ENCODE measurements at places on chromosomes 13 and 19.
A peak's percentile ranks its signal among the peaks of the same experiment; 100 is the strongest.

GRCh38 chr19:57465680-57466381 is 8.9 kb upstream of the VN1R1 start:
- peak; percentile 32 for DNase-seq

DNA sequence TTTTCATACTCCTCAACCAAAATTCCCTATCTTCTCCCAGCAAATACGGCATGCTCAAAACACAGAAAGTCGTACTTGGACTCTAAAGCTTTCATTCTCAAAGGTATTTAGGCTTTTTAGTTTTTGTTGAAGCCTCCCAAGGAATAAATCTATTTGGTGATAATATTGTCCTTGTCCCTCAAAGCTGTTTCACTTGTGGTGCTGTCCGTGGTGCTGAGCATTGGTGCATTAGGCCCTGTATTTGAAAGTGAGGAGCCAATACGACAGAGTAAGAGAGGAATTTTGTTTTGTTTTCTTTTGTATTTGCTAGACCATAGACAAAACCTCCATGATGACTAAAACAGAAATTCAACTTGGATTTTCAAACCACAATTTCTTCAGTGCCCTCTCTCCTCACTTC is 3.2 kb upstream of the LGALS13 start:
- DNase-seq = peak; percentile 77

GRCh38 chr19:44808463-44809371 is at the start of gene BCAM:
TSS of gene BCAM (plus strand) at chr19:44809103. CDS start at chr19:44809125, 22 bp downstream.
- peak; percentile 91 for DNase-seq

DNA sequence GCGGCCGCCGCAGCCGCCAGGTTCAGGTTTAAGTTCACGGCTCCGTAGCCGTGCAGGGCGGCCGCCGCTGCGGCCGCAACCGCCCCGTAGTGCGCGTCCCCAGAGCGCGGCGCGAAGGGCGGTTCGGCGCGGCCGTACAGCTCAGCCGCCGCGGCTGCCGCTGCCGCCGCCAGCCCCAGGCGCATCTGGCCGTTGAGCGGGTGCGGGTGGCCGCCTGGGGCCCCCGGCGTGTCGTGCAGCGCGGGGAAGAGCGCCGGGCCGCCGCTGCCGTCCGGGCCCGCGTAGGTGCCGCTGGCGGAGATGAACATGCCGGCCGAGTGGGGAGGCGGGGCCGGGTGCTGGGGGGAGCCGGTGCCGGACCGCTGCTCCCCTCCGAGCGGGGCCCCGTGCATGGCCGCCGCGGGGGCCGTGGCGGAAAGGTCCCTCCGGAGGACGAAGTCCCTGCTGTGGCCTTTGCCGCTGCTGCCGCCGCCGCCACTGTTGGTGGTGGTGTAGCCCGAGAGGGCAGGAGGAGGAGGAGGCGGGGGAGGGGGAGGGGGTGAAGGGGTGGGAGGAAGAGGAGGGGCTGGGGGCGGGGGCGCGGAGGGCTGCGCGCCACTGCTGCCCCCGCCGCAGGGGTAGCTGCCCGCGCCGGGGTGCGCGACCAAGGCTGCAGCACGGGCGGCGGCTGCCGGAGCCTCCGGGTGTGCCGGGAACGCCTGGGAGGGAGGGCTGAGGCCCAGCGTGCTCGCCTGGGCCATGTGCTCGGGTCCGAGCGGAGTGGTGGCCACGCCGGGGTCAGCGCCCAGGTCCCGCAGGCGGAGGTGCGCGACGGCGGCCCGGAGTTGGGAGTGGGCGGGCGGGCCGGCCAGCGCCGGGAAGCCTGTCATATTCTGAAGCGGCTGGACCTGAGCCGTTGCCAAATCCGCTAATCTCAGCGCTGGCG is 654 bp downstream of the ZIC5 start:
- DNase-seq = peak; percentile 87

GRCh38 chr13:100809856-100810255 is 135.3 kb upstream of the TMTC4 start:
- DNase-seq = no peak

DNA sequence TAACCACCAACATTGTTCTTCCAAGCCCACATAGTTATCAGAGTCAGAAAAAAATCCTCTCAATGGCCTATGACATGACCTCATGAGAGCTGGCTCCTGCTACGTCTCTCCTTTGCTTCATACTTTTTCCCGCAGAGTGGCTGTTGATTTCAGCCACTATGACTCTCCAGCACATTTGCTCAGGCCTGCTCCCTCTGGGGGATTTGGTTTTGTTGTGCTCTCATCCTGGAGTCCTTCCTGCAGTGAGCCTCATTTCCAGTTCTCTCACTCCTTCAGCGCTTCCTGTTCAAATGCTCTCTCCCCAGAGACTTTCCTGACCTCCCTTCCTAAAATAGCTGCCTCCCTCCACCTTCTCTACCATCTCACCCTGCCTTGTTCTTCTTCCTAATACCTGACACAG is 72.0 kb upstream of the USP29 start:
- DNase-seq = no peak

DNA sequence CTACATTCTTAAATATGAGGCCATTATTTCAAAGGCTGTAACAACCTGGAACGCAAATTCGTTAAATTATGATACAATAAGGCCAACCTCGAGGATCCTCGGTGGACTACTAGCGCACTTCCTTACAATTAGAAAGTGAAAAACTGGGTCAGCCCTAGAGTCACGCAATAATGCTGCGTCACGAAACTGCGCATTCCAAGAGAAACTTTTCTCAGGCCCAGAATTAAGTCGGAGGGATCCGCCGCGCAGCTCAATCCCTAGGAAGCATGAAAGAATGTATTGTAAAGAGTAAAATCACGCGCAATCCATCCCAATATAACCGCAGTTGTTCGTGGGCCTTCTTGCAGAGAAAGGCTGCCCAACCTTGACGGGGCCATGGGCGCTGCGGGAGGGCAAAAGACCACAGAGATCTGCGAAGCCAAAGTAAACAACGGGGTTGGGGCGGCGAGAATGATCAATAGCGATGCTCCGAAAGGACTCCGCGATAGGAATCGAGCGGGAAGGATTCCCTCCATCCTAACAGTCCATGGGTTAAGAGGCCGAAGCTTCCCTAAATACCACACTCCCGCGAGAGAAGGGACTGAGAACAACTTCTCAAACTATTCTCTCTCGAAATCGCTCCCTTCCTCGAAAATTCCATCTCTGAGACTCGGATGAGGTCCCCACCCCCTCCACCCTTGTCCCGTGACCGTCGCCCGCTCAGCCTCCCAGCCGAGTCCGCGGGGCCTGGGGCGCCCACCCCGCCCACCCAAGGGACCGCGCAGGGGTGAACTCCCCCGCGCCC is 564 bp downstream of the SPART start:
- DNase-seq = peak; percentile 81

- DNase-seq = no peak
Observed at GRCh38 chr19:14555918-14556661, 15.8 kb downstream of the NDUFB7 start.

GRCh38 chr13:67036699-67037457 is 193.3 kb downstream of the PCDH9 start:
- no peak for DNase-seq

GRCh38 chr19:45864629-45865082 is 530 bp downstream of the FOXA3 start:
- DNase-seq = no peak

GRCh38 chr13:49409008-49409407 is 34.9 kb downstream of the CAB39L start:
- DNase-seq = peak; percentile 17

DNA sequence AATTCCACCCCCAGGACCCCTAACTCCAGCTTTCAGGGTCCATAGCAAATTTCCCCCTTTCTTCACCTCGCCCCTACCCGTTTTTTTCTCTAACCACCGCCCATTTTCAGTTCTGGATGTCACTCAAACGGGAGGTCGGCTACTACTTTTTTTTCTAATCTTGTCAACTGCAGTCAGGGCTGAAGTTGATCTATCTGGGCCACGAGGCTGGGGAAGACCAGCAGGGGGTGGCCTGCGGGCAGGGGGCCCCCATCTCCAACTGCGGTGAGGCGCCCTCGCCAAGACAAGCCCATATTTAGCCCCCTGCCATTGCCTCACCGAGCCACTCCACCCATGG is 748 bp downstream of the LHFPL6 start:
- DNase-seq = no peak

- DNase-seq = peak; percentile 57
Observed at GRCh38 chr19:37988758-37989635, 82.0 kb downstream of the SIPA1L3 start.

DNA sequence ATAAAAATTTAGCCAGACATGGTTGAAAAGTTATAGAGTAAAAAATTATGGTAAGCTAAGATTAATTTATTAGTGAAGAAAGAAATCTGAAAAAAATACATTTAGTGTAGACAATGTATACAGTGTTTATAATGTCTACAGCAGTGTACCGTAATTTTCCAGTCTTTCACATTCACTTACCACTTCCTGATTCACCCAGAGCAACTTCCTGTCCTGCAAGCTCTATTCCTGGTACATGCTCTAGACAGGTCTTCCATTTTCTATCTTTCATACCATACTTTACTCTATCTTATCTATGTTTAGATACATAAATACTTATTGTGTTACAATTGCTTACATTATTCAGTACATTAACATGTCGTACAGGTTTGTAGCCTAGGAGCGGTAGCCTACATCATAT is 1387.8 kb upstream of the ATXN8OS start:
- DNase-seq = no peak

DNA sequence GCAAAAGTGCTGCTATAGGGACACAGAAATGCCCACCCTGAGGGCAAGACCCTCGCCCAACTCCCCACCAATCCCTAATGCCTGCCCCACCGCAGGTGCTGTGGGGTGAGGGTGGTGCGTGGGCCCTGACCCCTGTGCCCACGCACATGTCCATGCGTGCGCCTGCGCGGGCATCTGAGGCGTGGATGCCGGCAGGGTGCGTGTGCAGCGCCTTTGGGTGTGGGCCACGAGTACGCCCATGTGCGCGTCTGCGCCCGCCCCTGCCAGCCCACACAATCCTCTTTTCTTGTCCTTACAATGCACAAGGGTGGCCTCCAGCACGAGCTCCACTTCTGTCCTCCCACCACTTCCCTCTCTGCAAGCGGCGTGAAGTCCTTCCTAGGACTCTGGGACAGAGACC is 14.3 kb downstream of the FUT6 start:
- no peak for DNase-seq

DNA sequence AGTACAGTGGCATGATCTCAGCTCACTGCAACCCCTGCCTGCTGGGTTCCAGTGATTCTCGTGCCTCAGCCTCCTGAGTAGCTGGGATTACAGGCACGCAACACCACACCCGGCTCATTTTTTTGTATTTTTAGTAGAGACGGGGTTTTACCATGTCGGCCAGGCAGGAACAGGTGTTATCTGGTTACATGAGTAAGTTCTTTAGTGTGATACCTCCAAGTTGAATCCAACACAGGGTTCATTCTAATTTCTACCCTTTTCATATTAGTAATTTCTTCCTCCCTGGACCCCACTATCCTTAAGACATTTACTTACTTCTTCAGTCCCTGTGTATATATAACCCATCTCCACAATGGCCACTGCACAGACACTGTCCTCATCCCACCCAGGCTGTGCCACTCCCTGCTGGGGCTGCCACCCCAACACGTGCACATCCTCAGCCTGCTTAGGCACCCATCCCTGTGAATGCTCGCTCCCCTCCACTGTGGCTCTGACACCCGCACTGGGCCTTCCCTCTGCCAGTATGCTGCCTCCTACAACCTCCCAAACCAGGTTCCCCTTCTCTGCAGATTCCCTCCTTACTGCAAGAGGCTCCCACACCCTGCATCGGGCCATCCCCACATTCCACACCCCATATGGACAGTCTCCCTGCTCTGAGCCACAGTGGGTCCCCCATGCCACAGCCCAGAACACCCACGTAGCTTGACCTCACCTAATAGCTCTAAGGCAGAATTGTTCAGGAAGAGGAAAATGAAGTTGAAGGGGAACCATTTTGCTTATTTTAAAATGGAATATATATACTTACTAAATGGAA is 147.1 kb downstream of the TBC1D4 start:
- no peak for DNase-seq
